ENCODE measurements at places on chromosomes 16 and 17.

GRCh38 chr17:82400206-82400605 is 17.9 kb upstream of the HEXD start:
- DNase-seq = no peak

DNA sequence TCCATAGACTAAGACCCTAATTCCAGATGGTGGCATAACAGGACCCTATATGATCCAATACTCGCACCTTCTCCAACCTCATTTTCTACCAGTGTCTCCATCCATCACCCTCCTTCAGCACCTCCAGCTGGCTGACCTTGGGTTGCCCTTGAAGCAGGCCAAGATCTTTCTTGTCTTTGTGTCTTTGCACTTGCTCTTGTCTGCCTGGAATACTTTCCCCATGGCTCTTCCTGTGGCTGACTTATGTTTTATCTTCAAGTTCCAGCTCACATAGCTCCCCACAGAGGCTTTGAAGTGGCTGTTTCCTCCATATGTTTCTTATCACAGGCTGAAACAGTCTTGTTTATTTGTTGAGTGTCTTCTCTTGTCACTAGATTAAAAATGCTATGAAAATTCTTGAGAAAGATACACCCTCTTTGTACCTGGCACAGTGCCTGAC is 29.6 kb upstream of the MMD start:
- no peak for DNase-seq

DNA sequence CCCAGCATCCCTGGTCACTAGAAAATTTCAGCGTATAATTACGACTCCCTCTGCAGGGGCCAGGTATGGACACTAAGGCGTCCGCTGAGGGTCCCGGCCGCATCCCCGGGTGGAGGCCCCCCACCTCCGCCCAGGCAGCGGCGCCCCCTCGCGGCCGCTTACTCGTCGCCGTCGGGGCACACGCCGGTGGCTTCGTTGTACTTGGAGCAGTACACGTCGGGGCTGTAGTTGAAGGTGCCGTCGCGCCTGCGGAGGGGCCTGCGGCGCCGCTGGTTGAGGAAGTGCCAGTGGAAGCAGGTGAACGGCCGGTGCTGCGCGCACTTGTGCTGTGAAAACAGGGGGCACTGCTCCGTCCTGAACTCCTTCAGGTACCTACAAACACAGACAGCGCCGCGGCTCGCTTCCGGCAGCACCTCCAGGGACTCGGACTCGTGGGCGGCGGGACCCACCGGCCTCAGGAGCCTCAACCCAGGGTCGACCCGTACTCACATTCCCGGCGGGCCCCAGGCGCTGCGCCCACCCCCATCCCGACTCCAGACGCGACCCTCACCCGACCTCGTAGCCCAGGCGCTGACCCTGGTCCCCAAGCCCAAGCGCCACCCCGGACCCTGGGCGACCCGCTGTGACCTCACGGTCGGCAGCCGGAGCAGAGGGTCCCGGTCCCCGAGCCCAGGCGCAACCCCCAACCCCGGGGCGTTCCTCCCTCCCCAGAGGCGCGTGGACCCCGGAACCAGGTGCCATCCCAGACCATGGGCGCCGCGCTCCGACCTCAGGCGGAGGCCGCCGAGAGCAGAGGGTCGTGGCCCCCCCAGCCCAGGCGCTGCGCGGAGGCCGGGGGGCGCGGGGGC is 596 bp downstream of the UNKL start:
- DNase-seq = peak; percentile 64

DNA sequence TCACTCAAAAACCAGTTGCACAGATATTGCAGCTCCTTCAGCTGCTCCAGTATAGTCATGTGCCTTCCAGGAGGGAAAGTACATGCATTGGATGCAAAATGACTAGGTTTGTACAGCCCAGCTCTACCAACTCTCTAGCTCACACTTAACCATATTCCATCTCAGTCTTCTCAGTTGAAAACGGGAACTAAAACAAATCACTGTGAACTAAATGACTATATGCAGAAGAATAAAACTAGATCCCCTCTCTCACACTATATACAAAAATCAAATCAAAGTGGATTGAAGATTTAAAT is 24.9 kb downstream of the DCUN1D3 start:
- no peak for DNase-seq

DNA sequence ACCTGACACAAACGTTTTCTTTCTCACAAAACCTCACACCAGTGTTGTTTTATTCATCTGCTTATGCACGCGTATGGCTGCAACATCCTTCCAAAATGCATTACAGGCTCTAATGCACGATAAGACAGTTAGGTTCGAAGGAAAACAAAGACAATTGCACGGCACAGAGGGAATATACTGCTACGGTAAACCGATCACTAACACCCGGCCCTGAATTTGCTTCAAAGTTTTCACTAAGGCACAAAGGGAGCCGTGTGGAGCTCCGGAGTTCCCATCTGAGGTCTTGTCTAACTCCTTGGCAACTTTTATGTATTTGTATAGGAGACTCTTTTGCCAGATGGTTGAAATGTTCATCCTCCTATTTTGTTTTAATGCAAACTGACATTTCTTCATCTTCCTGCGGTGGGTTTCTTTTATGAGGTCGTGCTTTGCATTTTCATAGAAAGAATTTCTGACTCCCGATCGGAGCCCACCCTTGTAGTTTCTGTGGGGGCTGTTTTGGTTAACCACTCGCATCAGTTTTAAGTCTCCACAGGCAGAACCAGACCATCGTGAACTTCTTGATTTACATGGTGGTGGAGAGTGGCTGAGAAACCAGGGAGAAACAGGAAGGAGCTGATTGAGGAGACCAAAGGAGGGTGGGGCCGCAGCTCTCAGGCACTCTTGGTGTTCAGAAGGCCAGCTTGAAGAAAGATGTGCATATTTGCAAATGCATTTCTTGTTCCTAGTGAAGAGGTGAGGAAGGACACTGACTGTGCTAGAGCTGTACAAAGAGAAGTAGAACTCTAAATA is 516.8 kb downstream of the MAF start:
- DNase-seq = no peak

DNA sequence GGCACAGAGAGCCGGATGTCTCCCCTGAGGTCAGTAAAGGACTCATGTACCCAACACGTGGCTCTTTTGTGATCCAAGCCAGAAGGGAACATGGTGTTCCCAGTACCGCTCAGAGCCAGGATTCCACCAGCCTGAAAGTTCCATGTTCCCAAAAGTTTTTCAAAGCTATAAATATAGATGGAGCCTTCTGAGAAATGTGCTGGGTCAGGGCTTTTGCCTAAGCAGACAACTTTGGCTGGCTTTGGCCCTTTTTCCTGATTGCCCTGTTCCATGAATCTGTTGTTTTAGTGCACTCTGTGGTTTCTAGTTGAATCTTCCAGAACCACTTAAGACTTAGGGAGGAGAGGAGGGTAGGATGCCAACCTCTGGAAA is 128.5 kb upstream of the HS3ST2 start:
- DNase-seq = no peak

DNA sequence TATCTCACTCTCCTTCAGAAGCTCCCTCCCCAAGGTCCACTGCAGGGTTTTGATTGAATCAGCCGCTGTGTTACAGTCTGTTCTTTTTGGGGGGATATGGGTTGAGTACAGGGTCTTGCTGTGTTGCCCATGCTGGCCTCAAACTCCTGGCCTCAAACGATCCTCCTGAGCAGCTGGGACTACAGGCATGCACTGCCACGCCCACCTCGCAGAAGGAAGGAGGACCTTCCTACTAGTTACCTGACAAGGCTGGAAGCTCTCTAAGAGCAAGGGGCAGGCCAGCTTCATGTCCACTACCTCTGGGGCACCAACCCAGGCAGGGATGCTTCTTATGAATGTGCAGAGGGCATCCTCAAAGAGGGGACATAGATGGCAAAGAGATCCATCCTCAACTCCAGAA is 1.9 kb upstream of the MMP28 start:
- DNase-seq = no peak

DNA sequence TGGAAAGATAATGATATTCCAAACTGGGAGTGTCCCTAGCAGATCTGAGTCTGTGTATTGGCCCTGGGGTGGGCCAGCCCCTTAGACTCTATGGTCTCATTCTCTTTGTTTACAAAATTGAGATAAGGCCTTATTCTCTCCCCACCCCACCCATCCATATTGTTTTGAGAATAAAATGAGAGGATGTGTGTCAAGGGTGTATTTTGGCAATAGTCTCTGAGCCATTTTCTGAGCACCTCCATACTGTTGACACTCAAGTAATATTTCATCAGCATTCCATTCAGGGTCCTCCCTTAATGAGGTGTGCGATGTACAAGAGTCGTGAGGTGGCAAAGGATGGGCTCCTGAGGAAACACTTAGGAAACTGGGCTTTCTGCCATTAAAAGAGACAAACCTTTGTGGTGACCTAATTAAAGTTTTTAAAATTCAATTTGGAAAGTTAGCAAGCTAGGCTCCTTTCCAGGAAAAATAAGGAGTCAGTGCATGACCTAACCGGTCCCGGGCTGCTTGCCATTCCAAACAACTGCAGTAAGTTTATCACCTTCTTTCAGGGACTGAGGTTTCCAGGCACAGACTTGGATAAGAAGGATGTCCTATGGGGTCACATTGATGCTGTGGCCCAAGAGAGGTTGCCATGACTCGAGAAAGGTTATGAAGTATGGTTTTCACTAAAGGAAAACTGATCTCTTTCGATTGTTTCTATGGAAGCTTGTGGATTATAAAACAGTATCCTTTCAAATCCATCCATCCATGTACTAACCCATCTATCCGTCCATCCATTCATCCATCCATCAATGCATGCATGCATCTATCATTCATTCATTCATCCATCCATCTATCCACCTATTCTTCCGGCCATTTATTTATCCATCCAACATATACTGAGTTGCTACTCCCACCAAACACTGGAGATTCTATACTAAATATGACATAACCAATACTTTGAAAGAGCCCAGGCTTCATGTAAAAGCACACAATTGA is 443.3 kb downstream of the UTP18 start:
- DNase-seq = no peak

GRCh38 chr16:76182041-76182635 is 95.1 kb upstream of the CNTNAP4 start:
- no peak for DNase-seq

DNA sequence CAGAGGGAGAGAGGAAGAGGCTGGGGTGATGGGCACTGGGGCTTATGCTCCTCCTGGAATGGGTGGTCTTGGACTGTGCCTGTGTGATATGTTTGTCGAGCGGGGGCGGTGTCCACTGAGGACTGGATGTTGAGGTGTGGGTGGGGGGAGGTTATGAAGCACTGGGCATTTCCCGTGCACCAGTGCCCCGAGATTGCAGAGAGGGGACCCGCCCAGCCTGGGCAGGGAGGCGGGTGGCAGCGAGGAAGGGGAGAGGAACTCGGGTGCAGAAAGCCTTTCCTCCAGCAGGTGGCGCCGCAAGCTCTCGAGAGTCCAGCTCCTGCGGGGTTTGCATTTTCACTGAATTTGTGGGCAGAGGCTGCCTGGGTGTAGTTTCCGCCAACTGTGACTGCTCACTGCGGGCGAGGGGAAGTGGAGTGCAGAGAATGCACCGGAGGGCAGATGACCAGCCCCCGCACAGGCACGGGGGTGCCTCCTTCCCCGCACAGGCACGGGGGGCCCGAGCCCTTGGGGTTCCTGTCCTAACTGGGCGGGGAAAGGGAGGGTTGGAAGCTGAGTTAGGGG is 190.6 kb downstream of the SEC14L1 start:
- peak; percentile 97 for DNase-seq

- no peak for DNase-seq
Measured at GRCh38 chr16:49081554-49081953, 200.1 kb downstream of the CBLN1 start.

DNA sequence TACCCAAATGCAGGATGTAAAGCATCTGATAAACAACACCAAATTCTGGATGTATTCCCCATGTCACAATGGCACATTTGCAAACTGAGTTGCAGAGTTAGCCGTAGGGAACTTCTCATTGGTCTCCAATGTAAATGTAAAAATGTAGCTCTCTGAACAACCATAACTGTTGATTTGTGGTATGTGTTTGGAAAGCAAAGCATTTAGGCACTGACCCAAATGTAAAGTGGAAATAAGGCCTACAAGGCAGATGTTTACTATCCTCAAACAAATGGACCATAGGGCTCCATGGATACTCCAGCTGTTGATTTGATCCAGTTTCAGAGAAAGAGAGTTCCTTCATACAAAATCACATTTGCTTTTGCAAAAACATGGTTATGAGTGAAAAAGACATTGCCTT is 223.0 kb upstream of the ELAC2 start:
- no peak for DNase-seq

DNA sequence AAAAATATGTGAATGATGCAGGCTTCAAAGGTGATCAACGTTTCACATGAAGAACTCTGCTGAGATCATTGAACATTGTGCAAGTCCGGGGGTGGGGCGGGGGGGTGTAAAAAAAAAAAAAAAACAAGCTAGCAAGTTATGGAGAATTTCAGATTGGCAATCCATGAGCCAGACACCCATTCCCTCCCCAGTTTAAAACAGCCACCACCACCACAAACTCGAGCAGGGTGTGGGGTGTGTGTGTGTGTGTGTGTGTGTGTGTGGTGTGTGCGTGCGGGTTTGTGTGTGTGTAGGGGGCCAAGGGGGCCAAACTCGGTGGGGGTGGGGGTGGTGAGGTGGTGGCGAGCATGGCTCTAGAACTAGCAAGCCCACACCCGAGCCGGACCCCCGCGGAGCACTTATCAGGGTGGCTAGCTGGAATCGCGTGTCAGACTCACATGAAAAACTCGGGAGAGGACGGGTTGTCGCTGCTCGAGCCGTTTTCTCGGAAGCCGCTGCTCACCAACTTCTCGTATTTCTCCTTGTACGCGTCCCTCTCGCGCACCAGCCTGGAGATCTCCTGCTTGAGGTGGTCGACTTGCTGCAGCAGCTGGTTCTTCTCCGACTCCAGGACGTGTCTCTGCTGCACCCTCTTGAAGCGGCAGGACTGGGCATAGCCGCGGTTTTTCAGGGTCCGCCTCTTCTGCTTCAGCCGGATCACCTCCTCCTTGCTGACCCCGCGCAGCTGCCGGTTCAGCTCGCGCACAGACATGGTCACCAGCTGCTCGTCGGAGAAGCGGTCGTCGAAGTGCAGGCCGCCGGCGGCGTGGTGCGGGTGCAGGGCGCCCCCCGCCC is 2.0 kb downstream of the MAF start:
- peak; percentile 33 for DNase-seq

GRCh38 chr17:75822119-75822799 is 21.9 kb downstream of the UNC13D start:
- DNase-seq = no peak

DNA sequence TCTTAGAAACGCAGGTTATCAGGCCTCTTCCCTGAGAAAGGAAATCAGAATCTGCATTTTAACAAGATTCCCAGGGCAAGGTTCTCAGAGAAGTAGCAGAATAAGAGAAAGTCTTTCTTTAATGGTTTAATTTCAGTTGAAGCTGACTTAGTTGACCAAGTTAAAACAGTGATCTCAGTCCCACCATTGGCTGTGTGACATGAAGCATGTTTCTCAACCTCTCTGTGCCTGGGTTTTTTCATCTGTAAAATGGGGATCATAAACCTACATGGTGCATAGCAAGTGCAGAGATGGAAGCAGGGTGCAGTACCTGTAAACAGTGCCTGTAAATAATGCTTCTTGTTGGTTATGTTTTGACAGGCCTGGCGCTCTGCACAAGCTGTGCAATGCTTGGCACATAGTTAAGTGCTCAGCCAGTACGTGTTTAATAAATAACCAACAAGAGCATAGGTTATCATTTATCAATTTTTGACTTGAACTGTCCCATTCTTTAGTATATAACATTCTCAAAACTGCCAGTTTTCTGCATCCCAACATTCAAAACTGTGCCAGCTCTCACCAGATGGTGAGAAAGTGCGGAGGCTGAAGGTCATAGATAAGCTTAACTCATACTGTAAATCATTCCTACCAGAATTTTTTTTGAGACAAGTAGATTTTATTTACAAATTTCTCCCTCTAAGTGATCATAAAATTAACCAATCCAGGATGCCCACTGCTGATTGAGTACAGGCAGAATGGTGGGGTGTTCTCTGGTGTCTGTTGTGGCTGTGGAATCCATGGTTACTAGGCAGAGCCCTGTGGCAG is 6.9 kb downstream of the C17orf67 start:
- DNase-seq = no peak

All from stimulated activated CD4-positive, alpha-beta T cell treated with anti-CD3 and anti-CD28 coated beads, Interleukin-4, amount 100 ng/mL, for 4 hours (primary cell).